ENCODE measurements at places on chromosomes 16 and 17.

DNA sequence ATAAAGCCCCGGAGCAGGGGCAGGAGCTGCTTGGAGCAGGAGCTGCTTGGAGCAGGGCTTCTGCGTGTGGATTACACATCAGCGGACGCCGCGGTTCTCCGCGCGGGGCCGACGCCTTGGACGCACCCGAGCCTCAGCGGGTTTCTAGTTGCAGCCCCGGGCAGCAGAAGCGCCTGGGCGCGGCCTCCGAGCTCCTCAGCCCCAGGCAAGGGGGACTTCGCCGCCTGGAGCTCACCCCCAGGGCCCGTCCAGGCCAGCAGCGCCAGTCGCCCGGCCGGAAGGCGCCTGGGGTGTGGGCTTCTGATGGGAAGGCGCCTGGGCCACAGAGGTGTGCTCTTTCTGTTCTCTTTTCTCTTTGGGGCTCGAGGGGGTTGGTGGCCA lies 6.3 kb downstream of the FOXF1 start:
- no peak for DNase-seq

GRCh38 chr17:79082311-79083190 lies 7.9 kb downstream of the ENGASE start:
- peak; percentile 32 for DNase-seq

DNA sequence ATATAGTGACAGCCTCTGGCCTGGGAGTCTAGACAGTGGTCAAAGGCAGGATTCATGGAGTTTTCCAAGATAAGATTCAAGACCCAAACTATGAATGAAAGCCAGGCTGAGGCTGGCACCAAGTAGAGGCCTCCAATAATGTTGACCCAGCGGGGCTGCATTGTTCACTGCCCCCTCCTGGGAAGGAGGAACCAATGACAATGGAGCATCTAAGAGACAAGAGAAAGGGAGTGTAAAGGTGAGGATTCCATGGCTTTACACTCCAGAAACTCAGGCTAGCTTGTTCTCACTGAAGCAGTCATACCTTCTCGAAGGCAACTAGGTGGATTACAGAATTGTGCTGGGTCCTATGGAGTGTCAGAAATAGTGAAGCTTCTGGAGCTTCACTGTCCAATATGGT lies 380.3 kb downstream of the WWOX start:
- no peak for DNase-seq

- DNase-seq, result no peak
These were observed 30.9 kb upstream of the RPRML start for GRCh38 chr17:47009759-47010594.

GRCh38 chr17:76870377-76870714 lies 2.1 kb downstream of the MGAT5B start:
- DNase-seq, result no peak
